ENCODE measurements at places on chromosomes 13 and 19.

DNA sequence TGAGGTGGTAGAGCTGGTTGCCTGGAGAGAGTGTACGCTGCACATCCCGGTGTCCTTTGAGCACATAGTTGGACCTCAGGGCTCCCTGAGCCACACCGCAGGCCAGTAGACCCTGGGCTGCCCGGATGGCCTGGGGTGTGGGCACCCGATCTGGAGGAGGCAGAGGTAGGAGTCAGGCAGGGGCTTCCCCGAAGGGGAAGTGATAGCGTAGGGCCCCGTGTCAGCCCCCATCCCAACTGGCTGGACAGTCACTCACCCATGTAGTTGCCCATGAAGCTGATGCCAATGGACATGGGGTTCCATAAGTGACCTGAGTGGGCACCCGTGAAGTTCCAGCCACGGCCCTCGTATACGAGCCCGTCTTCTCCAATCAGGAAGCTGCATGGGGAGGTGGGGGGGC is 3.6 kb downstream of the PGLYRP1 start:
- DNase-seq: no peak

GRCh38 chr19:11425719-11426457 is 6.8 kb upstream of the RGL3 start:
- DNase-seq: no peak

GRCh38 chr19:29664753-29665214 is 477 bp upstream of the PLEKHF1 start:
- DNase-seq: no peak

- DNase-seq: no peak
Observed at GRCh38 chr13:112137144-112137543, 70.2 kb downstream of the SOX1 start.

- peak; percentile 41 for DNase-seq
Observed at GRCh38 chr19:10701955-10702525, 801 bp downstream of the QTRT1 start.

DNA sequence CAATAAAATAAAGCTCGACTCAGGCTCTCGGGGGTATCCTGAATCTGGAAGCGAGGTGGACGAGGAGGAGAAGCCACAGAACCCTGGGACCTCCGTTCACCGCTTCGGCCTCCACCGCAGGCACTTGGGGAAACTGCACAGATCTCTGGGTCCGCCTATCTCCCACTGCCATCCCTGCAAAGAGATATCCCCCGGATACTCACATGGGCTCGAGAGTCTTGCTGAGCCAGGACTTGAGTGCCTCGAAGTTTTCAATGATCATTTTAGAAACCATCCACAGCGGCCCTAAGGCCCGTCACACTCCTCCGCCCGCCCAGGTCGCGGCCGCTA is 589 bp downstream of the RBM26 start:
- no peak for DNase-seq

DNA sequence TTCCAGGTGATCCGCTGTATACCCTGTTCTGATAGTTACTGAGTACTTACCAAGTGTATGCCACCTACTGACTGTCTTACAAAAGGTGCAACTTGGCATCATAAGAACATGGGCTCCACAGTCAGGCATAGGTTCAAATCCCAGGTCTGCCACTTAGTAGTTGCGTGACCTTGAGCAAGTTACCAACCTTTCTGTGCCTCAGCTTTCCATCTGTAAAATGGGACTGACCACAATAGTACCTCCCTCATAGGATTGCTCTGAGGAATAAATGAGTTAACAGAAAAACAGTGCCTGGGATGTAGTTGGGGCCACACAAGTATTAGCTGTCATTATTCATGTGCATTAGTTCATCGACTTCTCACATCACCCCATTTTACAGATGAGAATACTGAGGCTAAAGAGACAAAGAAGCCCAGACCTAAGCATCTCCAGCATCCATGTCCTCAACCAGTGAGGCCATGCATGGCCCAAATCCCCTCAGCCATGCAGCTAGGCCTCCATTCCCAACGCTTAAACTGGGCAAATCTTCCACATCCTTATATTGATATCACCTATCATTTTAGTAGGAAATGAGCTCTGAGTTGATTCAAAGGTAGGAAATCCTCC is 51.3 kb upstream of the UBE2L5 start:
- no peak for DNase-seq

DNA sequence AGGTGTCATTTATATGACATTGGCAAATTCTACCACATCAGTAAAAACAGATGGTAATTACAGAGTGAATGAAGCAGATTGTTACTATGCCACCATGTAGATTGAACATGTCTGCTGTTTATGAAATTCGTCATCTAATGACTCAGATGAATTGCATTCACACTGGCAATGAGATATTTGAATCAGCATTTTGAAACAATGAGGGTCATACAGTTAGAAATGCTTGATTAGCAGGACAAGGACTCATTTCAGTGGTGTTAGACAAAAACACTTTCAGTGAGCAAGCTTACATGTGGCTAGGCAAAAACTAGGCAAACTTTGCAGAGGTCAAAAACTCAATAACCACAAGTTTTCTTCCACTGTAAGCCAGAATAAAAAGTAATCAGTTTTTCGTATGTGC is 1165.0 kb downstream of the SLITRK1 start:
- DNase-seq: no peak

GRCh38 chr19:18009412-18010066 is 1.6 kb downstream of the ARRDC2 start:
- DNase-seq: no peak

- DNase-seq: no peak
Observed at GRCh38 chr13:50664951-50665350, 178.5 kb downstream of the DLEU7 start.

- no peak for DNase-seq
Observed at GRCh38 chr19:32168606-32169005, 176.8 kb upstream of the ZNF507 start.

- no peak for DNase-seq
Observed at GRCh38 chr13:105567951-105568525, 967.4 kb downstream of the EFNB2 start.

GRCh38 chr19:7850945-7851622 is 21.1 kb downstream of the EVI5L start:
- no peak for DNase-seq

- DNase-seq: no peak
Observed at GRCh38 chr13:77338961-77339401, 12.1 kb upstream of the MYCBP2 start.

- DNase-seq: no peak
Observed at GRCh38 chr13:24541127-24541475, 28.5 kb upstream of the PARP4 start.

DNA sequence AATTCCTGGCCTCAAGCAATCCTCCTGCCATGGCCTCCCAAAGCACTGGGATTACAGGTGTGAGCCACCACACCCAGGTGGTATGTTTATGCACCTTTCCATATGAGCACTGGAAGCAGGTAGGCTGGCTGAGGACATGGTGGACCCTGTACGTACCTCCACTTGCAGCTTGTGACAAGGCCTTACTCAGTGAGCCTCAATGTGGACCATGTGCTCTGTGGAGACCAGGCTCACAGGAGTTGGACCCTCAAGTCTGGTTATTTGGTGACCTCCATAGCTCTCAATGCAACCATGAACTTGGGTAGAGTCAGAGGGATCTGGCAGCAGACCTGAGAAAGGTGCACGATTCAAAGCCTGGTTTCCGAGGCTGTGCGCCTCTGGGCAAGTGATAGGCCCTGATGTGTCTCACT is 5.5 kb downstream of the ACP4 start:
- DNase-seq: no peak

DNA sequence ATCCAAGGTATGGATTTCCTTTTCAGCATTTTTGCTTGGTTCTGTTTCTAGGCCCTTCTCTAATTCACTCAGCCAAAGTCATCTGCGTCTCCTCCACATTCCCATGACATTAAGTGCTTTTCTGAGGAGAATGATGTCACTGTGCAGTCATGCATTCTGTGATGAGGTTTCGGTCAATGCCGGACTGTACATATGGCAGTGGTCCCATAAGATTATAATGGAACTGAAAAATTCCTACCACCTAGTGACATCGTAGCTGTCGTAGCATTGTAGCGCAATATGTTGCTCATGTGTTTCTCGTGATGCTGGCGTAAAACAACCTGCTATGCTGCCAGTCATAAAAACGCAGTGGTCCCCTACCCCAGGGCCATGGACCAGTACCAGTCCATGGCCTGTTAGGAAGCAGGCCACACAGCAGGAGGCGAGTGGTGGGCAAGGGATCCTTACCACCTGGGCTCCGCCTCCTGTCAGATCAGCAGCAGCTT is 63.4 kb upstream of the TNFRSF19 start:
- DNase-seq: no peak

Data from natural killer cell (primary cell).